HCEC 1CT (cell line): ENCODE measurements at places on chromosomes 16 and 17.
A peak's percentile ranks its signal among the peaks of the same experiment; 100 is the strongest.

DNA sequence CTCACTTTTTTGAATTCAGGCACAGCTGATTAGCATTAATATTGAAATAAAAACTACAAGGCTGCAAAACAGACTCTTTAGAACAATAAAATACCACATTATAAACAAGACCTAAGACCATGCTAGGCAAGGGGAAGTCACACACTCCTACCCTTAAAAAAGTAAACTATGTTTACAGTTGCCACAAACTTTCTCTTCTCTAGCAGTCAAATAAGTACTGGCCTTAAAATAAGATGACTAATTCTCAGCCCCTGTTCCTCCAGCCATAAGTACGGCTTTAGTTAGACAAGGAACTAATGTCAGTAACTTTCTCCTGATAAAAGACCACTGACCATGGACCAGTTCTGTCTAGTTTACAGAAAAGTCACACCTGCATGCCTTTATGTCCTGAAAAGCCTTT lies 19.5 kb upstream of the CPHXL start:
- no peak for DNase-seq

- peak; percentile 13 for DNase-seq
These were observed 363.5 kb downstream of the CPPED1 start for GRCh38 chr16:12440228-12440530.

DNA sequence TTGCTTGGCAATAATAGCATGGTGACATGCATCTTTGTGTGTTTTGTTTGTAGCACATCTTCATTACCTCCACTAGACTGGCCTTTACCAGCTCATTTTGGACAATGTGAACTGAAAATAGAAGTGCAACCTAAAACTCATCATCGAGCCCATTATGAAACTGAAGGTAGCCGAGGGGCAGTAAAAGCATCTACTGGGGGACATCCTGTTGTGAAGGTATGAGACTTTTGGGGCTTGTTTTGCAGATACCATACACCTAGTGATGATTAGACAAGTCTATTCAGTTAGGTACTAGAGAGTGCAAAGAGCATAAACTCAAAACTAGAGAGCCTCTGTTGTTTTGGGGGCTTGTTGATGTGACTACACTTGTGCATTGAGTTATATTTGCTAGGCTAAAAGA lies 41.2 kb downstream of the NFATC3 start:
- DNase-seq: no peak

DNA sequence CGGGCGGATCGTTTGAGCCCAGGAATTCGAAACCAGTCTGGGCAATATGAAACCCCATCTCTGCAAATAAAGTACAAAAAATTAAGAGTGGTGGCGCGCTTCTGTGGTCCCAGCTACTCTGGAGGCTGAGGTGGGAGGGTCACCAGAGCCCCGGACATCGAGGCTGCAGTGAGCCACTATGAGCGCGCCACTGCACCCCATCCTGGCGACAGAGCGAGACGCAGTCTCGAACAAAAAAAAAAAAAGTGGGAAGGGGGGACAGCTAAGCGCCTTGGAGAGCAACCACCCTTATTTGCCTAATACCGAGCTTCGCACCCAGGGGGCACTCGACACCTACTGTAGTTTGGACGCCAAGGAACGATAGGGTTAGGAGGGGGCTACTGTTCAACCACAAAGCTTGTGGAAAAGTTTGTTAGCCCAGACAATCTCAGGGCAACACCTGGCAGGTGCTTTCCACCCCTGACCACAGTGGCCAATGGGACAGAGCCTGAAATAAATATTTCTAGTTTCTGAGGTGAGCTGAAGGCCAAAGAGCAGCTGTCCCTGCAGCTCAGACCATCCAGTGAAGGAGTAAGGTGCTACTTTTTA lies 847 bp upstream of the PSMC3IP start:
- peak; percentile 57 for DNase-seq

GRCh38 chr16:4517812-4518680 lies 20.5 kb downstream of the CDIP1 start:
- DNase-seq: no peak

DNA sequence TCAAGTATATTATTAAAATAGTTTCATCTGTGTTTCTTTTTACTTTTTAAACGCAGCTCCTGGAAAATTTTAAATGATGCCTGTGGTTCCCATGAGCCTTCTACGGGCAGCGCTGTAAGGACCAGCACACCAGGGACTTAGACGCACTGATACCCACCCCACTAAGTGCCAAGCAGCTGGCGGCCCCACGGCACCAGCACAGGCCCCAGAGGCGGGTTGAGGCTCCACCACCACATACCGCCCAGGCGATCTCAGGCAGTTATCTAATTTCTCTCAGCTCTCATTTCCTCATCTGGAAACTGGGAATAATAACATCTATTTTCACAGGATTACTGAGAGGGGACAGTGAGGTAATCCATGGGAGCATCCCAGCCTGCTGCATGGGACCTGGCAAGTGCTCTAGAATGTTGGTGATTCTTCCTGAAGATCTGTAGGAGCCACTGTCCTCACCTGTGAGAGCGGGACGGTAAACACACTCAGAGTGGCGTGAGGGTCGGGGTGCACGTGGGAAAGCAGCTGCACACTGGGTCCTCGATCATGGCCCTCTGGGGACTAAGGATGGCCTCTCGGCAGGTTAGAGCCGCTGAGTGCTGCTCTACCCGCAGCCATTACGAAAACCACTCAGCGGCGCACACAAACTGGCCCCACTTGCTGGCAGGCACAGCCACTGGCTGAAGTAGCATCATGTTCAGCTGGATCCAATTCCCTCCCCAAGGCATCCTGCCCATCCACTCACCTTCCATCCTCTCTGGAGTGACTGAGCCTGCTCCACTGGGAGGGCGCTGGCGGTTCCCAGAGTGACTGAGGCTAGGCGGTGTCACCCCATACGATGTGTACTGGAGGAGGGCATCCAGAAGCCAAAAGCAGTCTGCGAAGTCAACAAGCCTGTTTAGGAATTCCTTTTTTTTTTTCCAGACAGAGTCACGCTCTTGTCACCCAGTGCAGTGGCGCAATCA lies 17.6 kb upstream of the SLC38A8 start:
- DNase-seq: no peak

- DNase-seq: no peak
These were observed 26.1 kb downstream of the JPH3 start for GRCh38 chr16:87628246-87628923.

- DNase-seq: no peak
These were observed 141.9 kb downstream of the BCAS3 start for GRCh38 chr17:60819447-60820130.

GRCh38 chr17:2336852-2337543 lies at the start of gene SGSM2:
SGSM2 (plus strand) TSS chr17:2337501; CDS start chr17:2337689, 188 bp downstream.
- peak; percentile 21 for DNase-seq

DNA sequence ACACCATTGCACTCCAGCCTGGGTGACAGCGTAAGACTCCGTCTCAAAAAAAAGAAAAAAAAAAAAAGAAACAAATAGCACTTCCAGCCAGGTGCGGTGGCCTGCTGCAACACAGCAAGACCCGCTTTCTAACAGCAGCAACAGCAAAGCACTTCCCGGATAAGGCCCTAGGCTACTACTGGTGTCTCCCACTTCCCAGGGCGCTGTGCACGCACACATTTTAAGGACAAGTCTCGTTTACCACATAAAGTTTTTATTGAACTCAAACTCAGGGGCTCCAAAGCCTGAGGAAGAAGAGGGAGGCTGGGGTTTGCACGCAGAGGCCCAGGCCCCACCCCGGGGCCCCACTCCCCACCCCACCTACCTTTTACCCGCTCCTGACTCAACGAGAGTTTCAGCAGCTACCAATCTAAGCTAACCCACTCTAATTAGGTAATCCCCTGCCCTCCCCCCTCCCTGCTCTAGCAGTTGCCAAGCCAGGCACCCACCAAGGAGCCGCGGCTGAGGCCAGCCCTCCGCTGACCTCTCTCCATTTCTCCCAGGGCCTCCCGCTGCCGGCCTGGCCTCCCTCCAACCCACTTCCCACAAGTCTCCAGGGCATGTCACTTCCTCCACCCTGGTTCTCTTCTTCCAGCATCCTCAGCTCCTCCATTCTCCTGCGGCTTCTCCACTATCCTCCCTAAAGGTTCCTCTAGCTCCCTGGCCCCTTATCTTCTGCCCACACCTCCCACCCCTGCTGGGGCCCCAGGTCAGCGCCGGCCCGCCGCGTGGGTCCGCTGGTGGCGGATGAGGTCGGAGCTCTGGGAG lies 2.4 kb downstream of the ZNF768 start:
- no peak for DNase-seq

DNA sequence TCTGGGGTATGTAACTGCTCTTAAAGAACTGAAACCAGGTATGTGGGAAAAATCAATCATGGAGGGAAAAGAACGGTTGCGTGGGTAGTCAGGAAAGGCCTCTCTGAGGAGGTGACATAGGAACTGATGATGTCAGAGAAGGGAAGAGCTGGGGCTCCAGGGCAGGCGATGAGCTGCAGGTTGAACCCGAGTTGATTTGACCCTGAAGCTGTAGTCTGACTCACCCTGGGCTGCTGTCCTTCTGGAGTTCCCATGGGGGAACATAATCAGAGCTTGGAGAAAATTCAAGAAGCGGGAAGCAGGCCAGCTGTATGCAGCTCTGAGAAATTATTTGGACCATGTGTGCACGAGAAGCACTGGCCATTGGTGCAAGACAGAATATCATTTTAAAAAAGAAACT lies 16.7 kb downstream of the SLC6A2 start:
- DNase-seq: no peak

- DNase-seq: peak; percentile 68
These were observed 17.2 kb downstream of the TMEM114 start for GRCh38 chr16:8572919-8573724.

DNA sequence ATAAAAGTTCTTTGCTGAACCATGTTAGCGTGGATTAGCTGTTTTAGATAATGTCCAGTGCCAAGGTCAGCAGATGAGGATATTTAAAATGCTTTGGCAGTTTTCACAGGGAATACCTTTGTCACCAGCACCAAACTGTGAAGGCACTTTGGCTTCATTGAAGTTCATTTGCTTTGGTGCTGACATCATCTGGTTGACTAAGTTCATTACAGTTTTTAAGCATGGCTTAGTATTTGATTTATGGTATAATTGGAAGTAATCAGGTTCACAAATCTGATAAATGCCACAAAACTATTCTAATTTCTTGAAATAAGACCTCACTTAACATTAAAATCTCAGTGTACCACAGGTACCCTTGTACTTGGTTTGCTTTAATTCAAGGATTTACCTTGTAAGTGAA lies 4.3 kb downstream of the GID4 start:
- DNase-seq: no peak

- no peak for DNase-seq
These were observed 9.6 kb downstream of the PIK3R6 start for GRCh38 chr17:8857919-8858318.

DNA sequence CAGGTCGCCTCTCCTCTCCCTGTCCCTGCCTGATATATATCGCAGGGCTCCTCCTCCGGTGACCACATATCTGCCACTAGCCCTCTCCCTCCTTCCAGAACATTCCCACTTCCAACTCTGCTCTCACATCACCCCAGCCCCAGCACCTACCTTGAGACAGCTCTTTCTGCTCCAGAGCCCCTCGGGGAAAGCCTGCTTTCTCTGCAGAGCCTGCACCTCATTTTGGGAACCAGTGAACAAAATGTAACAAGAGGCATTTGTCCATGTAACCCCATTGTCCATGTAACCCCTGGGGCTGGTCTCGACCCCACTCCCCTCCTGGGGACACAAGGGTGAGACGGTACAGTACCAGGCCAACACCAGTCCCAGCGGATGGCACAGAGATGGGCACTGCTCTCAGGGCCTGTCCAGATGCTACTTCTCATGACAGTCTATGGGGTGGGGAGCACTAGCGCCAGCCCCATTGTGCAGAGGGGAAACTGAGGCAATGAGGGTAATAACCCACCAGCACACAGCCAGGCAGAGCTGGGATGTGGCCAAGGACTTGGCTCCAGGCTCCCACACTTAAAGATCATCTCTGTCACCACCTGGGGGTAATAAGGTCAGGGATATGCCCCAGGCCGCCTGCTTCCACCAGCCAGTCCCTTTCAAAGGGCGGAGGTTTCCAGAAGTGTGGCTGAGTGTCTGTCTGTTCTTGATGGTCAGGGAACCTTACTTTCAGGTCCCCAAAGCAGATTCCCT lies 42.9 kb downstream of the TBC1D16 start:
- no peak for DNase-seq

DNA sequence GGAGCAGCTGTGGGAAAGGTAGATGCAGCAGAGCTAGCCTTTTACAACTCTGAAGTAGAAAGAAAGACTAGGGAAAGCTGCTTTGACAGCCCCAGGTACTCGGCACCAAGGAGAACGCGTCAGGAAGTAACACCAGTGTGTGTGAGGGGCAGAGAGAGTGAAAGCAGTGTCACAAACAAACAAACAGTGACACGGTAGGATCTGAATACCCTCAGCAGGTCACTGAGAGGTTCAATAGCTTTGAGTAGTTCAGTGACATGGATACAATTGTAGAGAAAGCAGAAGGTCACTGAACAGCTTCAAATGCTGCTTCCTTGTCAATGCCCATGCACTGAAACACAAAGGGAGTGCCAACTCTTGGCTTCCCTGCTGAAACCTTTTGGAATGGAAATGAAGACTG lies 150.3 kb upstream of the C17orf78 start:
- DNase-seq: no peak

GRCh38 chr17:67575325-67575724 lies 142.4 kb upstream of the NOL11 start:
- DNase-seq: no peak

GRCh38 chr16:64933885-64934284 lies 188.0 kb downstream of the CDH11 start:
- no peak for DNase-seq

- DNase-seq: peak; percentile 66
These were observed 209.4 kb upstream of the CIBAR2 start for GRCh38 chr16:85321509-85322271.

DNA sequence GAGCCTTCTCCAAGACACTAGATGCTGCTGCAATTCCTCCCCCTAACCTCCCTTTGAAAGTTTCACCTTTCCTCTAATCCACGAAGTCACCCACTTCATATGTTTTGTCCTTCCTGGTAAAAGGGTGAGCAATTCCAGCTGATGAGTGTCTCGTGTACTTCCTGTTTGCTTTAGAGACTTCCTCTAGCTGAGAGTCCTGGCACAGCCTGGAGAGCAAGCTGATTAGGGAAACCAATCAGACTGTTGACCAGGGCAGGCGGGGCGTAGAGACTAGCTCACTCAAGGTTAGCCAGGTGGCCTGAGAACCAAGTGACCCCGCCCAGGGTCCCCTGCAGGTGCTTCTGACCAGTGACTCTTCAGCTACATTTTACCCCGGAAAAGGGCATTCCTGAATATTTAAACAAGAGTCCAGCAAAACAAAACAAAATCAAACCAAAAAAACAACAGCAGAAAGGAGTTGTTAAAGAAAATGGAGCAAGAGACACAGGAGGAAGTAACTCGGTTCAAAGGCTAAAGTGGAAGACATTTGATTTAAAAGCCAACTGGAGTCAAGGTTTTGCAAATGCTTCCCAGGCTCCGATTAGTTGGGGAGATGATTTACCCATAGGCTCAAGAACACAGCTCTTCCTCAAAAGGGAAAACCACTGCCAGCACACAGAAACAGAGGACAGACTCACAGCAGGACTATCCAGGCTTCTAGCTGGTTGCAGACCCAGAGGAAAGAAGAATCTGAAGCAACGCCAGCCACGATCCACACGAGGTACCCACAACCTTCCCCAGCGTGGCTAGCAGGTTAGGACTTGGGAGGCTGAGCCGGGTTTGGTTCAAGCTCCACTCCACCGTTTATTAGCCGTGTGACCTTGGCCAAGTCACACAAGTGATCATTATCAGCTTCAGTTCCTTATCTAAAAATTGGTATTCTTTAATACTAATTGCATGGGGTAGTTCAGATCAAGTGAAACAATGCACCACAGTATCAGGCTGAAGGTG lies 13.4 kb downstream of the HSPB9 start:
- DNase-seq: peak; percentile 72
